ENCODE measurements at places on chromosomes 16 and 17.

DNA sequence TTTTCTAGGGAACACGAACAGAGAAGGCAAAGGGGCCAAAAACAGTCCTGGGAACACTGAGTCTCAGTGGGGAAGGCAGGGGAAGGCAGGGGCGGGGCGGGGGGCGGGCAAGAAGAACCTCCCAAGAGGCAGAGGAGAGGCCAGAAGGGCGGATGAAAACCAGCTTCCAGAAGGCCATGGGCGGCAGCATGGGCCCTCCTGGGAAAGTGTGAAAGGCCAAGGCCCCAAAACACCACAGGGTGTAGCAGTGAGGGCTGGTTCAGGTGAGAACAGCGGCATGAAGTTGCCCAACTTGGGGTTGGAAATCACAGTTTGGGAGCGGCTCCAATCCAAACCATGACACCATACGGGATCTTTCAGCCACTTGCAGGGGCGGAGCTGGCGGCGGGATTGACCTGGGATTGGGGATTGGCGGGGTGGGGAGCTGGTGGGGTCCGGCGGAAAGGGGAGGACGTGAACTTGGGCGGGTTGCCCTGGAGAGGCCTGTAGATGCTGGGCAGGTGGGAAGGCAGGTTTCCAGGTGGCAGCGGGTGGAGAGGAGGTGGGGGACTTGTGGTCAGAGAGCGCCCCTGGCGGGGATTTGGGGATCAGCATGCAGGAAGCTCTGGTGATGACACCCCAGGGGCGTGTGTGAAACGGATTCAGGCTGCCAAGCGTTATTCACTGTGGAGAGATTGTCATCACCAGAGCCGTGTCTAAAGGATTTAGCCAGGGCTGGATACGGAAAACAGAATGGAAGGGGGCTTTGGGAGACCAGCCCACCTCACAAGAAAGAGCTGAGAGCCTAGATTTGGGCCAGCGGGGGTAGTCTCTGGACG is 80.9 kb downstream of the ARHGAP23 start:
- peak; percentile 61 for DNase-seq

GRCh38 chr16:58906981-58907715 is 173.0 kb upstream of the GOT2 start:
- no peak for DNase-seq

DNA sequence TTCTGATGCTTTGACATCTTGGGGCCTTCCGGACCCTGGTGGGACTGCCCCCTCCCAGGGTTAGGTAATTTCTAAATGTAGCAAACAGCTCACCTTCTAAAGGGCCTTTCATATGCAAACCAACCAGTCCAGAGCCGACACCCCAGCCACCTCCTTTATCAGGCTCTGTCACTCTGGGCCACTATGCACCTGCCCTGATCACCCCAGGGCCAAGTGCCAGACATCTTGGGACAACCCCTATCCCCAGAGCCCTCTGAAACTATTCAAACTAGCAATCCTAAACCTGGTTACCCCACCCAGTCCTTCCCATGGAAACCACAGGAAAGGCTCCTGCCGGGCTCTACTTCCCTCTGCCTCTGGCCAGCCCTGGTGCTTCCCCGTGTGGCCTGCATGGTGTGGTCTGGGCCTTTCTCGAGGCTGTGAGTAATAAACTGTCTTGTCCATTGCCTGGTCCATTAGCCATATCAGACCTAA is 91.2 kb upstream of the TNRC6C start:
- no peak for DNase-seq

DNA sequence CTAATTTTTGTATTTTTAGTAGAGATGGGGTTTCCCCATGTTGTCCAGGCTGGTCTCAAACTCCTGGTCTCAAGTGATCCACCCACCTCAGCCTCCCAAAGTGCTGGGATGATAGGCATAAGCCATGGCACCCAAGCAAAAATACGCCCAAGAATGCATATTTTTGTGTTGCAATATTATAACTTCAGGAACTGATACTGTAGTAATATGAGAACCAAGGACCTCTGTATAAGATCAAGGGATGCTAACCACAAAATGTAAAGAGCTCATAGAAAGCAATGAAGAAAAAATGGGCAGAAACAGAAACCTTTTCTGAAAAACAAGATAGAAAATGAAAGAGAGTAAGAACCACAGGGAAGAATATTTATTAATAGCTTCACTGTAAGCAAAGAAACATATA is 183.6 kb upstream of the RPL38 start:
- DNase-seq: no peak

- DNase-seq: no peak
Observed at GRCh38 chr16:77227745-77228144, 28.5 kb downstream of the SYCE1L start.

DNA sequence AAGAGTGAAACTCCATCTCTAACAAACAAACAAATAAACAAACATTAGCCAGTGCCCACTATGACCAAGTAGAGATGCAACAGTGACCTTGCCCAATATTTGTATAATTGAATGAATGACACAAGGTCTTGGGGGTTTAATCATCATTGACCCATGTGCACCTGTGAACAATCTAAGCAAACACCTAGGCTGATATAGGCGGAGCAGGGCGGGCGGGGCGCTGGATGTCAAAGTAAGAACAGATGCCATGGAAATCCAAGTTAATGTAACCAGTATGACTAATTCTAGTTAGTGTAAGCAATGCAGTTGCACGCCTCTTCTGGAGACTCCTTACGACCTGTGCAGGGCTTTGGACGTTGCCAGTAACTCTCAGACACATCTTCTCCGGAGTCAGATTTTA is 17.6 kb downstream of the RCVRN start:
- DNase-seq: no peak

- DNase-seq: no peak
Observed at GRCh38 chr16:12576878-12577277, 226.8 kb downstream of the CPPED1 start.

Measured in CD4-positive, alpha-beta T cell (primary cell).